ENCODE measurements at places on chromosomes 4 and X. TPM values are rescaled to one million over a fixed set of nuclear protein-coding genes. Genes with fewer than 3 reads are reported as not detected.
A peak's percentile ranks its signal among the peaks of the same experiment; 100 is the strongest.

TMEM150C gene
- 0.76 TPM for total RNA-seq

MAGEB6 gene
- total RNA-seq: not detected

HTRA3 gene
- 0.15 TPM for total RNA-seq

GRCh38 chrX:31555506-31555905, 483.7 kb upstream of the FTHL17 start:
- no peak for DNase-seq

- peak; percentile 16 for DNase-seq
These were observed 722 bp downstream of the SLC10A7 start for GRCh38 chr4:146520896-146521540.

DNA sequence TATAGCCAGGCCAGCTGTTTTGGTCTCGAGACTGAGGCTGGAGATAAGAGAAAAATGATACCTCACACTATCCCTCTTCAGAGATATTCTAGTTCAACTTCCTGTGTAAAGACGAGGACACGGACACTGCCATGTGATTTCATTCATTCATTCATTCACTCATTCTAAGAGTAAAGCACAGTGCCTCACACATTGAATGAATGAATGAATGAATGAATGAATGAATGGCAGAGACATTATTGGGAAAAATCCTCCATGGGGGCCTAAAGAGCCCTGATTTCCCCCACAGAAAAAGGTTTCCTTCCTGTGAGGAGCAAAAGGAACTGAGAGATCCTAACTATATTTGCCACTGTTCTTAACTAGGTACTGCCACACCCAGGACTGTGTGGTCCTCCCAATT, 183.4 kb upstream of the MAP3K15 start:
- DNase-seq: no peak

- DNase-seq: no peak
These were observed 110.6 kb upstream of the FSTL5 start for GRCh38 chr4:162274354-162274753.

GRCh38 chr4:100895556-100896197, 377.9 kb upstream of the EMCN start:
- DNase-seq: no peak

DNA sequence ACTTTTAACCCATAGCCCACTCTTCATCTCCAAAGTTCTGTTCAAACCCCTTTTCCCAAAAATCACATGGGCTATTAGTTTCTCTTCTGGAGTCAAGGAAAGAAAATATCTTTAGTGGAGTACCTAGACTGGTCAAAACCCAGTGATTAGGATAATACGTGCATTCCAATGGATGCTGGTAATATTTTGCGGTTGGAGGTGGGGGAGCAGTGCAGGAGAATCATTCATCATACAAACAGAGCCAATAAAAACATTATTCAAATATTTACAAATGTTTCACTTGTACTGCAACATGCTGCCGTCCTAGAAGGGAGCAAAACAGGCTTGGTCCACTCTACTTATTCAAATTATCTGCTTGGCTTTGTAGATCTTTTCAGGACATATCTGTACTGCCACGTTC, 57.2 kb upstream of the RAB9B start:
- DNase-seq: no peak

DNA sequence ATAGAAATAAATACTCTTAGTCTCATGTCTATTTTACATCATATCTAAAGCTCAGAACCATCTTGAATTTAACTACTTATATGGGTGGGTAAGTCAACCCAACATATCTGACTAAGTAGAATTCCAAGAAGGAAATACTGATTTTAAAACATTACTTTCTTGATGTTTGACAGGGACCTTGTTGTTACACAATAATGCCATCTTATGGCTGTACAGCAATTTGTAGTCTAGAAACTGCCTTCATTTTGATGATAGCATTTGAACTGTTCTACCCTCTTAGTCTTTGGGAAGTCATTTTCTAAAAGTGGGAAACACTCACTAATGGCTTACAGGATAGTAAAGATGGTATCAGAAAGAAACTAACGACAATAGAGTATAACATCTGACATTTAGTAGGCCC, 929.5 kb downstream of the DMD start:
- no peak for DNase-seq

DNA sequence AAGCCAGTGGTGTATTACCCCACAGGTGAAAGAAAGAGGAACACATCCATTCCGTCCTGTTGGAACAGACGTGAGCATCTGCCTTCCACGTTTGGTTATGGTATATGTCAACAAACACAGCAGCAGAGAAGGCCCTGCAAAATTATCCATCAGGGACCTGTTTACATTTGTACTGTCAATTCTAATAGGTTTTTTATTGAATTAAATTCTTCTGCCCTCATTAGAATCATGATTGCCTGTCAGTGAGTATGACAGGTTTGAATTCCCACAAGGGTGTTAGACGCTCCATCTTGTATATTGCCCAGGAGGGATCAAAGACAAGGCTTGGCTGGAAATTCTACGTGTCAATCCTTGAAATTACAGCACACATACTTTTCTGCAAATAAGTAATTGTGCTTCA, 339.9 kb upstream of the NOCT start:
- DNase-seq: no peak

- no peak for DNase-seq
These were observed 162.0 kb upstream of the ATP6AP2 start for GRCh38 chrX:40418813-40419195.

All from MG63 (cell line).